ENCODE measurements at places on chromosomes 7 and 10. TPM values are rescaled to one million over a fixed set of nuclear protein-coding genes. Genes with fewer than 3 reads are reported as not detected.
A peak's percentile ranks its signal among the peaks of the same experiment; 100 is the strongest.

Gene FAM170B
- total RNA-seq: not detected

DNA sequence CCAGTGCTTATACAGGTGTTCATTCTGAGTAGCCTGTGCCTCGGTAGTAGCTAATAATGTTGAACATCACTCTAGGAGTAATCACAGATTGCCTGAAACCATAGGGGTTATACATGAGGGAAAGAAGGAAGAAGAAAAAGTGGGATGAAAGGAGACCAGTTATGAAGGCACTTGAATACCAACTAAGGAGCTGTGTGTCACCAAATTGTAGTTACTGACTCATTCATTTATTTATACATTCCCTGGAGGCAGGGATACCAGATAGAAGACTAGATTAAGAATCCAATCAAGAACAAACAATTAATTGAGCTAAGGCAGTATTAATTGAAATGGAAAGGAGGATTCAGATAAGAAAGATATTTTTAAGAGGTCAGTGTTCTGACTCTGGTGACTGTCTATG lies 129.6 kb upstream of the PRPS1L1 start:
- peaks cover 5% of the 10 kb centered on the region for H3K27me3 ChIP-seq
- H3K4me1 ChIP-seq: no peaks in the 10 kb centered on the region
- no peak overlapping the region for H3K27ac ChIP-seq
- DNase-seq: no peak

Gene CPA4
- not detected for total RNA-seq

DNA sequence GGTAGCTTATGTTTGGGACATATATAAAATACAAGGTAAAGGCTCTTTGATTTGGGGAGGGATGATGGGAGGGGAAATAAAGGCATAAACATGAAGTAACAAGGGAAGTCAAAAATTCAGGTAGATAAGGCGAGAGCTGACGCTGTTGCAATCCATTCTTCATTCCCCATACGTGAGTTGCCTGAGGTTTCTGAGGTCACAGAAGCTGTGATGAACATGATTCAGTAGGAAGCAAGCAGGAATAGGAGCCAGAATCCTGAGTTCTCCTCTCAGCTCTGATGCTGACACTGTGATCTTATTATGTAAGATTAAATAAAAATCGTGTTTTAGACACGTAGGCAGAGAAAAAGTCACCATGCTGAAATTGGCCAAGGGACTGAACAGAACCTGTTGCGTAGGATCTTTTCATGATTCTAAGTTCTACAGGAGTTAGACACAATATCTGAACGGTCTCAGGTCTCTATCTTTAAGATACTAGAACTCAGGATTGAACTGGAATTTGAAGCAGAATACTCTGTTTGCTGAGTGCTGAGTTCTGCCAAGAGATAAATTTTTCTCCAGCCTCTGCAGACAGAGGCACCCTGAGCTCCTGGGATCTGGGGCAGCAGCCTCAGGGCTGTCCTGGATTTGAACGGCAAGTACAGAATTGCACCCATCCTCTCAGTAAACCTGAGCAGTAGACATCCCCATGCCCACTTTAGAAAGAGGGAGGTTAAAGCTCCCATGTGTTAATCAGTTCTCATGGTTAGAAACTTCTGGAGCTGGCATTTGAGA lies 21.0 kb downstream of the KLF6 start:
- no peak for DNase-seq
- H3K27me3 ChIP-seq: no peaks in the 10 kb centered on the region
- H3K4me1 ChIP-seq: peaks cover 40% of the 10 kb centered on the region
- H3K36me3 ChIP-seq: peaks cover 2% of the 10 kb centered on the region
- peak overlapping the region; percentile 52 for H3K4me3 ChIP-seq

Gene HGF
- total RNA-seq: not detected

DNA sequence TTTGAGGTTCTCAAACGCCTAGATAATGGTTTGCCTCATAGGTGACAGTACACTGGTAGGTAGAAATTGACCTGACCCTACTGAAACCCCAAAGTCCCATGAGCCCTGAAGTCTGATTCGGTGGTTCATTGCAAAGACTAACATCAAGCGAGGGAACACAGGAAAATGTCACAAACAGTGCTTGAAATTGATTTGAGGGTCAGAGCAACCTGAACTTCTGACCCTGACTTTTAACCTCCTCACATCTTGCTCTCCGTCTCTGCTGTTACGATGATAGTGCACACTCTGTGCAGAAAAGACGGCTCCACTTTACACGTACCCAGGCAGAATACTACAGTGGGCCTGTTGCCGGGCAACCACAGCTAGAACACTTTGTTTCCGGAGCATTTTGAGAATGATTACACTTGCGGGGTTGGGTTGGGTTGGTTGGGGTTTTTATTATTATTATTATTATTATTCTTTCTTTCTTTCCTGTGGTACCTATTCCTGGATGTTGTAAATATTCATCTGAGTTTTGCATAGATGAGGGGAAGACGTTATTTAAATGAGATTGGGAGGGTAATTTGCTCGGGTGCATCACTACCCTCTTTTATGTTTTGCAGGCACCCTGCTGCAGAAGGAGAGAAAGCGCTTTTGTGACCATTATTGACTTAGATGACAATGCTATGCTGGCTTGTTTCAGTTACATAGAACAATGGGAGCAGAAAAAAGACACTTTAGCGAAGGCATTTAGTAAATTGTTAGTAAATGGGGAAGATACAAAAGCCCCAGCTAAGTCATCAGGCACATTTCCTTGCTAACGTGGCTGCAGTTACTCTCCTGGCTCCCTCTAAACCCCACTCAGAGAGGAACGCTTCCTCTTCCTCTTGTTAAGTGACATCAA lies 438.1 kb upstream of the NRP1 start:
- no peak for DNase-seq
- no peak overlapping the region for H3K4me3 ChIP-seq
- peaks cover 2% of the 10 kb centered on the region for H3K4me1 ChIP-seq
- no peaks in the 10 kb centered on the region for H3K36me3 ChIP-seq

DNA sequence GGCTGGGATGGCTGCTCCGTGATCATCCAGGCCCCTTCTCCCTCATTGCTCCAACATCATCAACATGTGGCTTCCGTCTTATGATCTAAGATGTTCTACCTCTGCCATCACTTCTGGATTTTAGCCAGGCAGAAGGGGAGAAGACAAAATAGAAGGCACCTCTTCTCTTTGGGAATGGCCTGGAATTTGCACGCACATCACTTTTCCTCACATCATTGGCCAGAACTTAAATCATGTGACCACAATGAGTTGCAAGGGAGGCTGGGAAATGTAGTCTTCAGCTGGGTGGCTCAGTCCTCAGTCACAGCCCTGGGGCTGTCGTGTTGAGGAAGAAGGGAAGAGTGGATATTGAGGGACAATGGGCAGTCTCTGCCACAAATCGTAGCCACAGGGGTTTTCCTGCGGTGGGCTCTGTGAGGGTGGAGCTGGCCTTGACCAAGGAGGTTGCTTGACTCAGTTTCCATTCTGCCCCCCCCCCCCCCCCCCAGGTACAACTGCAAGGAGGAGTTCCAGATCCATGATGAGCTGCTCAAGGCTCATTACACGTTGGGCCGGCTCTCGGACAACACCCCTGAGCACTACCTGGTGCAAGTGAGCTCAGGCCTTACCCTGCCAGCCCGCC lies 50.3 kb downstream of the PALD1 start:
- peaks cover 5% of the 10 kb centered on the region for H3K4me1 ChIP-seq
- H3K36me3 ChIP-seq: no peaks in the 10 kb centered on the region
- H3K4me3 ChIP-seq: no peak overlapping the region
- DNase-seq: no peak

DNA sequence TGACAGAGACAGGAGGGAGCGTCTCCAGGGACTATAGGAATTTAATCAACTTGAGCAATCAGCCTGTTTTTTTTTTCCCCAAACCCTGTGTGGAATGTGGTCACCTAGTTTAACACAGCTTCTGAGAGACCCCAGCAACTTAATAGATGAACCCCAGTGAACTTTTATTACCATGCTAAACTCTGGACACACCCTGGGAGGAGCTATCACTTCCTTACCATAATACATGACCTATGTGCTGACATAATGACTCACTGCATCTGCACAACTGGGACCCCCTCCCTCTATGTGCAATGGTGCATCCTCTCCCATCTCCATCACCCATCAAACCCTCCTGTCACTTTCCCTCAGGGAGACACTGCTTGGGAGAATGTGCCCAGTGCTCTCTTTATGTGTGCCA lies 83.7 kb downstream of the EPC1 start:
- H3K4me1 ChIP-seq: no peaks in the 10 kb centered on the region
- no peak overlapping the region for H3K4me3 ChIP-seq
- H3K27me3 ChIP-seq: no peaks in the 10 kb centered on the region
- H3K27ac ChIP-seq: no peak overlapping the region
- H3K36me3 ChIP-seq: peaks cover 16% of the 10 kb centered on the region

Gene CALU
- total RNA-seq: 26.0 TPM

GRCh38 chr10:1057106-1057657 lies 997 bp downstream of the WDR37 start:
- H3K36me3 ChIP-seq: peaks cover 23% of the 10 kb centered on the region
- peak overlapping the region; percentile 96 for H3K4me3 ChIP-seq
- H3K27me3 ChIP-seq: no peaks in the 10 kb centered on the region
- H3K27ac ChIP-seq: peak overlapping the region; percentile 95

DNA sequence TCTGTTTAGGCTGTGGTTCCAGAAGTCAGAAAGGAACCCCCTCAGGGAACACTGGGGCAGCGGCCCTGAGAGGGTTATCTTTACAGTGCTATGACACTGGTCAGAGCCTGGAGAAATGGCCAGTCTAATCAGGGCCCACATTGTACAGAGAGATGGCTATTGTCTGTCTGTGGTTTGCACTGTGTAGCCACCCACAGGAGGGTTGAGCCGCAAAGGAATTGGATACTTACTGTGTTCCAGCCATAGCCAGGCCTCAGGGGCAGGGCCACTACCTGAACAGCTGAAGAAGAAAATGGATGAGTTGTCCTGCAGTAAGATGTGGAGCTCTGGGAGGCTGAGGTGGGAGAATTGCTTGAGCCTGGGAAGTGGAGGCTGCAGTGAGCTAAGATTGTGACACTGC lies 47.5 kb upstream of the PODXL start:
- H3K4me3 ChIP-seq: no peak overlapping the region
- DNase-seq: no peak
- H3K4me1 ChIP-seq: no peaks in the 10 kb centered on the region

GRCh38 chr10:103147645-103148044 lies 45.4 kb downstream of the NT5C2 start:
- no peaks in the 10 kb centered on the region for H3K27me3 ChIP-seq
- DNase-seq: no peak
- H3K36me3 ChIP-seq: peaks cover 11% of the 10 kb centered on the region
- H3K27ac ChIP-seq: no peak overlapping the region
- no peaks in the 10 kb centered on the region for H3K4me1 ChIP-seq
- H3K4me3 ChIP-seq: no peak overlapping the region

GRCh38 chr7:41189866-41190265 lies 513.0 kb downstream of the INHBA start:
- no peaks in the 10 kb centered on the region for H3K4me1 ChIP-seq
- no peak overlapping the region for H3K27ac ChIP-seq
- DNase-seq: no peak
- no peaks in the 10 kb centered on the region for H3K36me3 ChIP-seq
- no peak overlapping the region for H3K4me3 ChIP-seq

DNA sequence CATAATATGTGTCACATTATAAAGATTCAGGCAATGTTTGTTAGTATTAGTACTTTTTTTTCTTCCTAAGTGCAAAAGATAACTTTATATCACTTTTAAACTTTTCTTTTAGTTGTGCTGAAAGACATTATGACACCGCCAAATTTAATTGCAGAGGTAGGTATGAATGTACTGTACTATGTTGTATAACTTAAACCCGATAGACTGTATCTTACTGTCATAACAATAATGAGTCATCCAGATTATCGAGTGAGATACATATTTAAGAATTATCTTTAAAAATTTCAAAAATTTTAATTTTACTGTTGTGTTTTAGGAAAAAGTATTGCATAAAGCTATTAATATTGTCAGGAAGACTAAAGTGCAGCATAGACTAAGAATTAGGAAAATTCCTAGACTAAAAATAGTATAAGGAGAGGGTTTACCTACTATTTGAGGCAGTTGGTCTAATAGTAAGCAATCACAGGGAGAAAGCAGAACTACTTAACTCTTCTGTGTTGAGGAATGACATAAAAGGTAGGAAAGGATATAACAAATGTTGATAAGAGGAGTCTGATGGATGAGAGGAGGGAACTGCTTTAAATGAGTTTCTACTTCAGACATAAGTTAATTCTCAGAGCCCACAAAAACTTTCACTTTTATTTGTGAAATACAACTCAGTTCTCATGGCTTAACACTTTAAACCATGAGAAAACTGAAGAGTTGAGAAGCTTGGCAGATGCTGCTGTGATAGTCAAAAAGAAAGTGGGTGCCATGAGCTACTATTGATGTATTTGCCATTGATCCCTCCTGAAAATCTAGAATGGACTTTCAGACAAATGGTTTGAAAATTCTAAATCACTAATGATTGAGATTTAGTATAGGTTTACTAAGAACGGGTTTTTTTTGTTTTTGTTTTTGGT lies 67.8 kb downstream of the PTEN start:
- peaks cover 50% of the 10 kb centered on the region for H3K36me3 ChIP-seq
- DNase-seq: no peak
- peaks cover 27% of the 10 kb centered on the region for H3K4me1 ChIP-seq
- no peak overlapping the region for H3K27ac ChIP-seq

DNA sequence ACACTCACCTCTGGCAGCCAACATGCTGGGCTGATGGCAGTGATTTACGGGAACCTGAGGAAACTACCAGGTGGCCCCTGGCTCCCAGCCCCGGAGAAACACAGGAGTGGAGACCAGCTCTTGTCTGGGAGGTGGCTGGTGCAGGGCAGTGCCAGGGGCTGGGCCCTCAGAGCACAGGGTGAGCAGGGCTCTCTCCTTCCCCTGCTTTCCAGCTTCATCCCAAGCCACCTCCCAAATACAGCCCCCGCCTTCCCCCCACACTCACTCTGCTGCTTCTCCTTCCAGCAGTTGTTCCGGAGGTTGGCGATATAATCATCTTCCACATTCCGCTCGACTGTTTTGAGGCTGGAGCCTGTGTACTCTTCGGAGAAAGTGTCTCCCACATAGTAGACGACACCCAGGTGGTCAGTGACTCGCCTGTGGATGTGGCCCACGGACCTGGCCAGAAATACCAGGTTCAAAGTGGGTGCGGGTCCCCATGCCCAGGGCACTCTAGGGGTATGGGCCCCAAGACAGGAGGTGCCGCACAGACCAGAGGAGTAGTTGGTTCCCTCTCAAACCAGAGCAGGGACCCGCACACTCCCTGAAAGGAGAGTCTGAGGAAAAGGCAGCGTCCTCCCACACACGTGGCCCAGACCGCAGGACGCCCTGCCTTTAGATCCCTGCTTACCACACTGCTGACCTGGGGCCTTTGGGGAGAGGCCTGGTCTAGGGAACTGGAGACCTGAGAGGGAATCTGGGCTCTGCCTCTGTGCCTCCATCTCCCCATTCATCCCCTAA lies 18.3 kb downstream of the DNAJB12 start:
- peak overlapping the region; percentile 73 for H3K27ac ChIP-seq
- peaks cover 12% of the 10 kb centered on the region for H3K36me3 ChIP-seq
- peaks cover 56% of the 10 kb centered on the region for H3K4me1 ChIP-seq
- H3K27me3 ChIP-seq: no peaks in the 10 kb centered on the region
- peak; percentile 40 for DNase-seq
